ENCODE measurements at places on chromosomes 13 and 19. TPM values are rescaled to one million over a fixed set of nuclear protein-coding genes. Genes with fewer than 3 reads are reported as not detected.

Gene ZNF625
- 2.9 TPM for total RNA-seq

Gene FFAR1
- not detected for total RNA-seq

Gene SBSN
- not detected for total RNA-seq

Gene KCNN4
- total RNA-seq = 0.50 TPM

Gene KXD1
- 43.9 TPM for total RNA-seq

Gene SHANK1
- total RNA-seq = 0.32 TPM

Gene ZNF606
- total RNA-seq = 14.1 TPM

Gene MEIS3
- total RNA-seq = 3.4 TPM

Gene DBP
- total RNA-seq = 22.8 TPM

Gene AMER2
- total RNA-seq = not detected

Gene THSD1
- 5.0 TPM for total RNA-seq

Gene PTPRS
- total RNA-seq = 39.3 TPM

Gene ZNF155
- total RNA-seq = 8.9 TPM

Gene SUGT1
- total RNA-seq = 59.3 TPM

Gene PVR
- total RNA-seq = 40.7 TPM

Gene DGKH
- 5.2 TPM for total RNA-seq

Gene C2CD4C
- total RNA-seq = 1.3 TPM

Gene ATP4B
- not detected for total RNA-seq

Gene TMEM145
- total RNA-seq = 0.64 TPM

All from left ventricle myocardium superior (tissue), 1 donor.